HL-60 (cell line): ENCODE measurements at places on chromosomes 2 and 18.
A peak's percentile ranks its signal among the peaks of the same experiment; 100 is the strongest.

GRCh38 chr2:235521844-235522243, 28.0 kb downstream of the AGAP1 start:
- no peak for DNase-seq

- no peak for DNase-seq
These were observed 87.8 kb downstream of the PDE11A start for GRCh38 chr2:177984749-177985148.

DNA sequence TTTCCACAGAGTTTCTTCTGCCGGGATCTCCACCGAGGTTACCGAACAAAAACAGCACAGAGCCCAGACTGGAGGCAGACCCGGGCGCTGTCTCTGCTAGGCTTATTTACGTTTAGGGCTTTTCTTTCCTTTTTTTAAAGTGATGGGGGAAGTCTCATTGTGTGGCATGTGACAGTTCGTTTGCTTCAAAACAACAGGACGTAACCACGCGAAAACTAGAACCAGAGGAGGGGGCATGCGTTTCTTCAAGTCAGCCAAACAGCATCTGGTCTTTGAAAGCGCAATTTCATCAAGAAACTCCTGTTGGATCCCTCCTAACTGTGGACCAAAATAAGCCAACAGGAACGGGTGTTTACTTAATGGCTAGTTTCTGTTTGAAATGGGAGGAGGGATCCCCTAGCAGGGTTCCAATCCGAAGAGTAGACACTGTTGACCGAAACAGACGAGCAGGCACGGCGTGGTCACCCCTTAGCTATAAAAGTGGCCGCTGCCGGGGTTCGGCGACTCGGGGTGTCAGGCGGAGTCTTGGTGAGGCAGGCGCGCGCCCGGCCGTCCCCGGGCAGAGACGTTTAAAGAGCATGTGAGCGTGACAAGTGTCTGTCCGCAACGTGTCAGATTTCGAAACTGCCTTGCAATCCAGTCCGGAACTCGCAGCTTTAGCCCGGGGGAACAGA, 997 bp upstream of the TGIF1 start:
- DNase-seq, result peak; percentile 98

DNA sequence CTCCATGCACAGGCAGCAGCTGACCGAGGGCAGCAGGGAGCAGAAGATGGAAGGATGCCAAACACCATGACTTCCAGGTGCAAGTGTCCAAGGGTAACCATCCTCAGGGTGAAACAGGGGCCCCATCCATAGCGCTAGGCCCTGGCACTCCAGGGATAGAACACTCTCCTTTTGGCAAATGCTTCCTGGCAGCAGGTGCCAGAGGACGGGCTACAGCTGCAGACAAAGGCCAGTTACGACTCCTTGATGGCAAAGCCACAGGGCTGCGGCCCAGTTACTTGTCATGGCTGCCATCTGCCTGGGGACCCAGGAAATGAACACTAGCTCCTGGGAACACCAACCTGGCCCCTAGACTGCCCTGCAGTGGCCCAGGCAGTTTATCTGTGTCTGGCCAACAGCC, 178.8 kb downstream of the TMEM163 start:
- DNase-seq, result no peak
